CD4-positive, alpha-beta T cell treated with Interleukin-17A for 4 hours (primary cell): ENCODE measurements at places on chromosomes 2 and 18.

GRCh38 chr2:39706945-39707344, 41.2 kb downstream of the TMEM178A start:
- no peak for DNase-seq

- no peak for DNase-seq
These were observed 631.5 kb upstream of the KLHL29 start for GRCh38 chr2:22753476-22753875.

DNA sequence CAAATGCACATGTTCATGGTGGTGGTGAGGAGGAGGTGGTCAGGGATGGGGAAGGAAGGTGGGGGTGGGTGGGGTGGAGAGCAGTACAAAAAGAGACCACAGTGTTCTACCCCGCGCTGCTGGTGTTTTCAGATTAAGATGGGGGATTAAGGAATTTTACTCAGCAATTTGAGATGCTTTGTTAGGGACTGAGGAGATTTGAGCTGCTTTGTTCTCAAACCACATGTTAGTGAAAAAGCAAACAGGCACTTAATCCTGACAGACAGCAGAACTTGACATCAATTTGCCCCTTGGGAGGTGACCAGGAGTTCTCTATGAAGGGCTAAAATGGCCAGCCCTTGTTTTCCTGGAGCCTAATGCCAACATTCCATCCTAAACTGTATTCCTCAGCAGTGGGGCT, 244.5 kb downstream of the MEIS1 start:
- DNase-seq: no peak

DNA sequence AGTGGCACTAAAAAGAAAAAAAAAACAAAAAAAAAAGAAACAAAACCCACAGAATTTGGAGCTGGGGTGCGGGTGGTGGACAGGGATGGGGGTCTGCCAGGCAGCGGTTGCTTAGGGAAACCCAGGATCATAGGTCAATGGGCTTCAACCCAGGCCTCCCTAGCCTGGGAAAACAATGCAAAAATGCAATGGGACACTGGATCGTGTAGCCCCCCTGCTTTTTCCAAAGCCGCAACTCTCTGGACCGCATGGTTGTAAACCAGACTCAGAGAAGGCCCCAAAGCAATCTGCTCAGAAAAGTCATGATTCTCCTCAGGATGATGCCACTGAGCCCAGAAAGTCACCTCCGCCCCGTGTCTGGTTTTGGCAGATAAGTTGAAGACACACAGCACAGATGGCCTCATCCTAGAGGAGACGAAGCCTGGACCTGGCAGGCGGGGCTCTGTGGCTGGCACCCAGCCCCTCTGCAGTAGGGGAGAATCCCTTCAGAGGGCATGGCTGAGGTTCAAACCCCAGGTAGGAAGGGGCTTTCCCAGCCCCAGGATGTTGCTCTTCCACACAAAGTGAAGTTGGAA, 5.1 kb downstream of the DLX2 start:
- no peak for DNase-seq

DNA sequence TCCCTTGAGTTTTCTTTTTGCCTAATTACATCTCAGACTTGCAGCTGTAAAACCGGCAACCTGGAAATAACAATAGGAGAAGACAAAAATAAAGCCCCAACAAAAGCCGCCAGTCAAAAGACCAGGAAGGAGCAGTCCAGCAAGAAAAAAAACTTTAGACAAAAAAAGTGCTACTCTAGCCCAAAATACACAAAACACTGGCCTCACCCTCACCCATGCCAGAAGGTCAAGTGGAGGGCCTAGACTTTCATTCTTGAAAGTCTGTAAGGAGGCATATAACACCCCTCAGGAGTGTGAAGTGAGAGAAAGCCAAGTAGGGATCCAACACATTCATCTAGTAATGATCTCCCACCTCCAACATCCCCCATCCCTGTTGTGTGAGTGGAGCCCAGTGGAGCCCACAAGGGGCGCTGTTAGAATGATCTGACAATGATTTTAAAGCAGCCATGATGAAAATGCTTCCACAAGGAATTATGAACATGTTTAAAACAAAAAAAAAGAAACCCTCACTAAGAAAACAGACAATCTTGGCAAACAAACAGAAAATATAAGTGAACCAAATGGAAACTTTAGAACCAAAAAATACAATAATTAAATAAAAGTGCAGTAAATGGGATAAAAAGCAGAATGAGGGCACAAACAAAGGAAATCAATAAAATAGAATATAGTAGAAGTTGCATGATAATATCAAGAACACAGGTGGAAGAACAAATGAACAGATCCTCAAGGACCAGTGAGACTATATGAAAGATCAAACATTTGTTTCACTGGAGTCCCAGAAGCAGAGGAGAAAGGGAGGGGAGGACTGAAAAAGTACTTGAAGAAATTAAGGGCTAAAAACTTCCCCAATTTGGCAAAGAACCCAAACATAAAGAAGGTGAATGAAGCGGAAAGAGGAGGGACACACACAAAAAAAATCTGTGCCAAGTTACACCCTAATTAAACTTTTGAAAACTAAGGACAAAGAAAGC, 23.9 kb downstream of the SESTD1 start:
- DNase-seq: no peak

- no peak for DNase-seq
These were observed 89.8 kb upstream of the SP3 start for GRCh38 chr2:174054926-174055325.
